ENCODE measurements at places on chromosomes 1 and 21.

DNA sequence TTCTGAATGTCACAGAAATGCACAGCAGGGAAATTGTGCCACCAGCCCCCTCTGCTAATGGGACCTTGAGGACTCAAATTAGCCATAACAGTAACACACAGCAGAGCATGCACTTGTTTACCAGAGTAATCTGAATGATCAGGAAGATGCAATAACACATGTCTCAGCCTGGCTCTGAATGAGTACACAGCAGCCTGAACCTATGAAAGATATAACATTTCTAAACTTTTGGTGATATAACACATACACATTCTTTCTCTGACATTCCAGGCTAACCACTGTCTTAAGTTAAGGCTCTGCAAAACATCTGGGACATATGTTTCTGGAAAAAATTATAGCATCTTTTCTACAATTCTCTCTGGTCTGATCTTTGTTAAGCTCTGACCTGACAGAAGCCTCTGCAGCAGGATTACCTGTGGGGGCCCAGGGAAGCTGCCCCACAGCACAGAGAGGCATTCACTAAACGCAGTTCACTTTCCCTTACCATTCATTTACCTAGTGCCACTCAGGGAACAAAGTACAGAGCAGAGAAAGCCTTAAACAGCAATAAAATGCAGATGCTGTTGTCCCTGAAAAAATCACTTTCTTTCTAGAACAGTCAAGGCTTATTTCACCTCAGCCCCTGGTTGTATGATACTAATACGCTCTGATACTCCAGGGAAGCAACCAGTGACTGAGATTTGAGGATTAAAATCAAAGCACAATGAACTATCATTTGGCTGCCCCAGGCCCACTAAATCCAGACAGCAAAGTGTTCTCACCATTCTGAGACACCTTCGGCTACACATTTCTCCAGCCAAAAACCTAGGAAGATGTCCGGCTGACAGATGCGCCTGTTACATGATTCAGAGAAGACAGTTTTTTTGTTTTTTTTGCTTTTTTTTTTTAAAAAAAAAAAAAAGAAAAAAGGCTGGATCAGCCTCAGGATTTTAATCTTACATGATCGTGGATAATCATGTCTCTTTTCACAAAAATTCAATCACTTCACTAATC lies 54.0 kb upstream of the CNN3 start:
- no peak for DNase-seq

DNA sequence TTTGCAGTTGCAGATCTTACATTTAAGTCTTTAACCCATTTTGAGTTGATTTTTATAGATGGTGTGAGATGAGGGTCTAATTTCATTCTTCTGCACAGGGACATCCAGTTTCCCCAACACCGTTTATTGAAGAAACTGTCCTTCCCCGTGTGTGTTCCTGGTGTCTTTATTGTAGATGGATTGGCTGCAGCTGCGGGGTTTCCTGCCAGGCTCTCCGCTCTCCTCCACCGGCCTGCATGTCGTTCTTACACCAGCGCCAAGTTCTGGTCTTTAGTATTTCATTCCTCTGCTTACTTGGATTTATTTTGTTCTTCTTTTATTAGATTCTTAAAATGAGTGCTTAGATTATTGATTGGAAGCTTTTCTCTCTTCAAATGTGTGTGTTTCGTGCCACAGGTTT lies 98.9 kb upstream of the COL6A1 start:
- no peak for DNase-seq

GRCh38 chr1:85275701-85276214 lies 674 bp downstream of the BCL10 start:
- DNase-seq = no peak

- no peak for DNase-seq
Observed at GRCh38 chr1:29521438-29521715, 285.1 kb downstream of the PTPRU start.

DNA sequence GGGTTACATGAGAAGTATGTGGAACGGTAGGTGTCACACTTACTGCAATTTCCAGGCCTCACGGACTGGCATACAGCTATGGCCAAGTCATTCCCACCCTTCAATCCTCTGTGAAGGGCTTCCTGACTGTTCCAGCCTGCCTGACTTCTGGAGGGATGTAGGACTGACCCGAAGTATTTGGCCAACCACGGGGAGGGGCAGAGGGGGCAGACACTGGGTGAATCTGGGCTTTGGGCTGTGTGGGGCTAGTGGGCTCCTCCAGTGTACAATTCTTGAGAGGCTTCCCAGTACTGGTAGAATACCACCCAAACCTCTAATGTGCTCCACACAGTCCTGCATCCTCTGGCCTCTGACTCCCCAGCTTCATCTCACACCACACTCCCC lies 78.2 kb downstream of the FAM78B start:
- DNase-seq = no peak

- DNase-seq = no peak
Observed at GRCh38 chr1:164796916-164797315, 237.9 kb downstream of the PBX1 start.

- no peak for DNase-seq
Observed at GRCh38 chr1:214546886-214547641, 4.3 kb downstream of the PTPN14 start.

GRCh38 chr1:87927391-87928280 lies 599.0 kb downstream of the LMO4 start:
- DNase-seq = no peak

GRCh38 chr1:170097449-170097948 lies 23.0 kb upstream of the KIFAP3 start:
- DNase-seq = no peak

- DNase-seq = no peak
Observed at GRCh38 chr1:87215592-87215991, 113.1 kb upstream of the LMO4 start.

GRCh38 chr1:88537787-88538186 lies 146.3 kb upstream of the PKN2 start:
- no peak for DNase-seq

DNA sequence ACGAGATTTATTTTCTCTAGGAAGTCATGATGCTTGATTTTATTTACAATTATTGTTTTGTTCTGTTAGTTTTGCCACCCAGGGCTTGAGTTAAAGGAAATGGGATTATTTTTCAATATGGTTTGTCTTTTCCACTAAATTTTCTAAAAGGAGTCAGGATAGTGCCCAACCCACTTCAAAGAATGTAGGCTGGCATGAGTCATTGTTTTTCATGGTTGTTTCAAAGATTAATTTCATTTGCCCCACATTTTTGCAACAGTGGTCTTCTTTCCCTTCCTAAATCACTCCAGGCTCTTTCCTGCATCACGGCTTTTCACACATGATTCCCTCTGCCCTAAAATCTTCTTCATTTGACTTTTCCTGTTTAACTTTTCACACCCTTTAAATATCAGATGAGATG lies 2.5 kb downstream of the SLAMF6 start:
- DNase-seq = no peak

GRCh38 chr1:2228694-2229036 lies 546 bp downstream of the SKI start:
- no peak for DNase-seq

- no peak for DNase-seq
Observed at GRCh38 chr1:18747671-18748070, 111.8 kb downstream of the TAS1R2 start.

GRCh38 chr1:174393885-174394284 lies 53.9 kb upstream of the GPR52 start:
- no peak for DNase-seq

GRCh38 chr1:9066945-9067807 lies 2.3 kb downstream of the SLC2A5 start:
- DNase-seq = no peak

- no peak for DNase-seq
Observed at GRCh38 chr1:156809711-156810366, 6.8 kb downstream of the SH2D2A start.

- no peak for DNase-seq
Observed at GRCh38 chr21:35753308-35753707, 307.0 kb downstream of the SETD4 start.

- DNase-seq = no peak
Observed at GRCh38 chr1:227903061-227903521, 44.6 kb downstream of the WNT9A start.

DNA sequence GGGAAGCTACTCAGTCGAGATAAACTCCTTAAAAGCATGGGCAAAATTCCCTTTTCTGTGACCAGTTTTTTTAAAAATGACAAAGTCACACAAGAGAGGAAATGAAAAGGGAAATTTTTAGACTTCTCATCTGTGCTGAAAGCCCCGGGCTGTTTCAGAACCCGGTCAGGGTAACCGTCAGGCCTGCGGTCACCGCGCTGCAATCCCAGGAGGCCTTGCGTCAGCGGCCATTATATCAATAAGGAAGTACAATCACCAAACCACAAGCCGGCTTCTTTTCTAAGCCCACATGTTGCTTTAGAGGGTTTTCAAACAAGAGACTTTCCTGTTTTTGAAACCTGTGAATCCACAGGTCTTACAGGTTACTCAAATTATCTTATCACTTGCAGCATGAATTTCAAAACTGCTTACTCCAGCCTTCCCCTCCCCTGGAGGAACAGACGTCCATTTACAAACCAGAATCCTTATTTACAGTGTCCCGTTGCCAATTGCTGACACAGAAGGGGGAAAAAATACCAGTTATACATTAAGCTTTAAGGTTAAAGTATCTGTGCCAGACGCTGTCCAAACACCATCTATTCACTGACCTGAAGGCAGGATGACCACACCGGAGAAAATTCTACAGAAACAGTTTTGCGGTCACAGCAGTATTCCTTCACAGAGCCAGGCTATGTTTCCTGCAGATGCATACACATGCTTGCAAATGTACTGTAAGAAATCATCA lies 165.3 kb downstream of the TOMM20 start:
- DNase-seq = peak; percentile 85

DNA sequence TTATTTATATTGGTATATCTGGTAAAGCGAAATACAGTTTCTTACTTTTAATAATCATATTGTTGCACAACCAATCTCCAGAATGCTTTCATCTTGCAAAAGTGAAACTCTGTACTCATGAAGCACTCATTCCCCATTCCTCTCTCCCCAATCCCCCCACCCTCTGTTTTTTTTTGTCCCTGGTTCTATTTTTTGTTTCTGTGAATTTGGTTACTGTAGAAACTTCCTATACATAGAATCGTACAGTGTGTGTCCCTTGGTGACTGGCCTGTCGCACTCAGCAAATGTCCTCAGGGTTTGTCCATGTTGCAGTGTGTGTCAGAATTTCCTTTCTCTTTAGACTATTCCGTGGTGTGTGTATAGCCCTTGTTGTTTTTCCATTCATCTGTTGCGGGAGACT lies 7.9 kb upstream of the NLRP3 start:
- no peak for DNase-seq

DNA sequence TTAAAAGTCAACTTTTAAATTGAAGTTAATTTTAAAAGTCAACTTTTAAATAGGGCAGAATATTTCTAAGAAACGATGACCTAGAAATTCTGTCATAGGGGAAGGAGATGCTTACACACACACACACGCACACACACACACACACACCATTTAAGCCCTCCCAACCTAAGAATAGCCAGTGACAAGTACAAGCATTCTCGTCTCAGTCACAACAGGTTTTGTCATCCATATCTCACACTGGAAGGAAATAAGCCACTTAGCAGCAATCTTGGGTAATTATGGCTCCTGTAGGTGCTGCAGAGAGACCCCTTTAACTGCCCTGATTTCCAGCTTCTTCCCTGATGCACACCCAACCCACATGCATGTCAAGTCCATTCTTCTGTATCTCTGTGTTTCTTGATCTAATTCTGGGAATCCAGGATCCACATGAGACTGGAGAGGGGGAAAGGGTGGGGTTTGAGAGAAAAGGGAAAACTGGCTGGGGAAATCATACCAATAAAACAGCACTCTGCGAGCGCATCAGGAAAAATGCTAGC lies 338.1 kb downstream of the PAPPA2 start:
- DNase-seq = no peak

DNA sequence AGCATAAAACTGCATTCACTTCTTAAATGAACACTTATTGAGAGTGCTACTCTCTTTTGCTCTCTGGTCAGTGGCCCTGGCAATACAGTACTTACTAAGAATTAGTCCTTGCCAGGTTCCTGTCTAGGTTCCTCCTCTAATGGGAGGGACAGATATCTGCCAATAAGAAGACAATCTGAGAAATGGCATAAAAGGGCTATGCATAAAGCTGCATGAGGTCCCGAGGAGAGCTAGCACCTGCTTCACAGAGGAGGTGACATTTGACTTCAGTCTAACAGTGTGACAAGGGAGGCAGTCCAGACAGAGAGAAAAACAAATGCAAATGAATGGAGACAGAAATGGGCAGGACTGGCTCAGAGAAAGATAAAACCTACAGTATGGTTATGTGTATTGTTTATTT lies 357.1 kb upstream of the SGIP1 start:
- no peak for DNase-seq

DNA sequence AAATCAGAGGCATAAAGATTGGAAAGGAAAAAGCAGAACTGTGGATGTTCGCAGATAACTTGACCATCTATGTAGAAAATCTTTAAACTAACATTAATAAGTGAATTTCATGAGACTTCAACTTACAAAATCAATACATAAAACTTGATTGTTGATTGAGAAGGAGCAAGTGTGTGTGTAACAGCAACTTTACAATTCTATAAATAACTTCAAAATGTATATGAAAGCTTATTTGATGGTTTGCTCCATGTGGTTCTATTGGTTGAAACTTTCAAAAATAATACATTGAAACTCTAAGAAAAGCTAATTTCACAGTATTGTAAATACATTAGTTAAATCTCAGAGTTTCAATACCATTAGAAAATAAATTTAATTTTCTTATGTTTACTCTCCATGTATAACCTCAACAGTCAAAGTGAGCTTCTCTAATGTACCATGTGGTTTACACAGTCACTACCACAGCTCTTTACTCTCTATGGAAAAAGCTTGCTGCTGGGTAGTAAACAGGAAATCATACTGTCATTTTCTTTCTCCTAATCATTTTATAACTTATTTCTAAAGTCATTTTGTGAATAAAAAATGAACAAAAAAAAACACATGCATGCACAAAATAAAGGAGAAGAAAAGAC lies 12.0 kb downstream of the AKT3 start:
- no peak for DNase-seq

DNA sequence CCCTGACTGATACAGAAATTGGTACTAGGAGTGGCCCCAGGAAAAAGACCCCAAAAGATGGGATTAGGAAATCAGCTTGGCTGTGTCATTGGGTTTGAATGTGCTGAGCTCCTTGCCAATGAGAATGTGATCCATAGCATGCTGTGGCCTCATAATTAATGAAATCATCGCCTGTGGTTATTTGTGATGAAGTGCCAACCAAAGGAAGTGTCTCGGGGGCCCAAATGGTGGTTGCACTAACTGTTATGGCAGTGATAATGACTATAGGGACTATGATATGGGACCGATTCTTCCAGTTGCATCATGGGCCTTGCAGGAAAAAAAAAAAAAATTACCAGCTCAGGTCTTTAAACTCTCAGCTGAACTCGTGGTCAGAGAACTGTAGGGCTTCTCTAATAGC lies 15.4 kb upstream of the ZDHHC18 start:
- no peak for DNase-seq

GRCh38 chr21:44326716-44327602 lies 12.2 kb downstream of the CFAP410 start:
- no peak for DNase-seq

- no peak for DNase-seq
Observed at GRCh38 chr21:15627011-15627410, 102.8 kb upstream of the USP25 start.

GRCh38 chr1:188432427-188432826 lies 1603.7 kb downstream of the PLA2G4A start:
- no peak for DNase-seq

Data from tibial artery (tissue), 4 donors.